CD4-positive, alpha-beta memory T cell (primary cell): ENCODE measurements at places on chromosomes 7 and 10. TPM values are rescaled to one million over a fixed set of nuclear protein-coding genes. Genes with fewer than 3 reads are reported as not detected.

DNA sequence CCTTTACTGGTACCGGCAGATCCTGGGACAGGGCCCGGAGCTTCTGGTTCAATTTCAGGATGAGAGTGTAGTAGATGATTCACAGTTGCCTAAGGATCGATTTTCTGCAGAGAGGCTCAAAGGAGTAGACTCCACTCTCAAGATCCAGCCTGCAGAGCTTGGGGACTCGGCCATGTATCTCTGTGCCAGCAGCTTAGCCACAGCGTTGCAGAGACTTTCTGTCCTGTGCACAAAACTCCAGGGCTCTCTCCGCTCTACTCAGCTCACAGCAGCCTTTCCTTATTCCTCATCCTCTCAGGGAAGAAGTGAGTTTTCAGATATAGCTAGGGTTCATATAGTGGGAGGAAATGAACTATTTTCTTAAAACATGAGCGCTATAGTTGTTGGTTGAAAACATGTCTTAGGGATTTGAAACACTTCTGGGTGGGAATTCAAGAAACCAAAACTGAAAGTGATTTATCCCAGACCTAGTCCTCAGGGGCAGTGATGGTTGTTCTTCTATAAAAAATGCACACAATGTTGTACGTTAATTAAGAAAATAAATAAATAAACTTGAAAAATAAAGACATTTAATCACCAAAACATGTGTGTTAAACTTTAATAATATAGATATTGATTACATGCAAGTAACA is 150.2 kb upstream of the PRSS58 start:
- DNase-seq: no peak
- H3K4me3 ChIP-seq: no peak overlapping the region
- no peaks in the 10 kb centered on the region for H3K27me3 ChIP-seq
- H3K4me1 ChIP-seq: no peaks in the 10 kb centered on the region
- no peaks in the 10 kb centered on the region for H3K36me3 ChIP-seq
- H3K27ac ChIP-seq: no peak overlapping the region

DNA sequence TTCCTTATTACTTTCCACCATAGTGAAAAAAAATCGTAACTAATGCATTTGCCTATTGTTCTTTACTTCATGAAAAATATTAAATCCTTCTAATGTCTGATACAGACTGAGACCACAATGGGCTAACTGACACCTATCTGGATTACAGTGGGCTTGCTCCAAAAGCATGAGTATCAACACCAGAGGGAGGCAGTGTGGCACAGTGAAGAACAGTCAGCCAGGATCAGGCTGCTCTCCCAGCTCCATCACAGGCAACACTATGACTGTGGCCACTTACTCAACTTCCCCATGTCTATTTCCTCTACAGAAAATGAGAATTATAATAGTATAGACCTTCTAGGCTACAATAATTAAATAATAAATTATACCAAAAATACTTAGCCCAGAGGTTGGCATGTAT is 97.2 kb downstream of the SLC25A13 start:
- H3K27me3 ChIP-seq: no peaks in the 10 kb centered on the region
- H3K27ac ChIP-seq: no peak overlapping the region
- no peak for DNase-seq
- H3K36me3 ChIP-seq: no peaks in the 10 kb centered on the region

DNA sequence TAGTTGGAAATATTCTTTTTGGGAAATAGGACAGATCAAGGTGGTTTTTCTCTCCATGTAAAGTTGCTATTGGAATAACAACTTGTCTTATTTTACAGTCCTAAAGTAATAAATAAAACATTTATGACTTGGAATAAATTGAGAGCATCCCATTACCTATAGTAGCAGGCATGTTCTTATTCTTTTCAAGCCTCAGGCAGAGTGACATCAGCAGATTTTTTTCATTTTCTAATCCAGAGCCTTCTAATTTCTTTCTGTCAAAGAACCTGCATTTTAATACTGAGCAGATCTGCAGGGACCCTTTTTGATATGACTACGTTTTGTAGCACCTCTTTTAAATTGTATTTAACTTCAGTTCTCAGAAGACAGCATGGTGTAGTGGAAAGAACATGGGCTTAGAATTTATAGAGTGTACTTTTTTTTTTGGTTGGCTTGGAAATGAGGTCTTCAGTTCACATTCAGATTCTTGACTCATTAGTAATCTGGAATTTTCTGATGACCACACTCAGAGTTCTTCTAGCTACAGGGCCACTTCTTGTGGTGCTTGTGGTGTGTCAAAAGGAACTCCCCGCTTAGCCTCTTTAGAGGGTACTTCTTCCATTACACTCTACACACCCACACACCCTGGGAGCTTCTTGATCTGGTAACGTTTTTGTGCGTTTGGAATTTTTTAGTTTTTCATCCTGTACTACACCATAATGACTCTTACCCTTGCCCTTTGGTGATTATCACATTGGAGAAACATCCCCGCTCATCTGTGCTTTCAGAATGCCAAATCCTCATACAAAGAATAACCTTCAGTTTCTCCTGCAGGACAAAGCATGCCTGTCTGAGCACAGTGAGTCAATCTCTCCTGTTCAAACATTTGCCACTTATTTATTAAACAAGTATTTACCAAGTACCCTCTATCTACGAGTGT is 34.6 kb downstream of the AGK start:
- H3K4me1 ChIP-seq: no peaks in the 10 kb centered on the region
- no peak overlapping the region for H3K4me3 ChIP-seq
- no peaks in the 10 kb centered on the region for H3K27me3 ChIP-seq
- no peak for DNase-seq
- H3K36me3 ChIP-seq: no peaks in the 10 kb centered on the region

The EIF3B gene
- 126 TPM for total RNA-seq
